MCF 10A (cell line): ENCODE measurements at places on chromosomes 5 and 9. TPM values are rescaled to one million over a fixed set of nuclear protein-coding genes. Genes with fewer than 3 reads are reported as not detected.

The PRPF4 gene
- total RNA-seq: 35.6 and 37.3 TPM in 2 replicates

The PITX1 gene
- total RNA-seq: 37.1 and 42.9 TPM in 2 replicates

The RNF180 gene
- total RNA-seq: 6.0 and 7.4 TPM in 2 replicates

The CARD9 gene
- total RNA-seq: 0.33 and 0.69 TPM in 2 replicates

The TPRN gene
- total RNA-seq: 12.6 and 13.4 TPM in 2 replicates

The FST gene
- 6.2 and 7.3 TPM in 2 replicates for total RNA-seq

The ZNF462 gene
- 45.7 and 47.2 TPM in 2 replicates for total RNA-seq

The NDUFS4 gene
- 136 and 186 TPM in 2 replicates for total RNA-seq

The KIF4B gene
- total RNA-seq: not detected in 2 replicates

The GLE1 gene
- total RNA-seq: 34.1 TPM in 2 replicates

The GGTA1 gene
- total RNA-seq: not detected in 2 replicates

The ANXA2R gene
- total RNA-seq: 0.98 and 1.3 TPM in 2 replicates

The GBGT1 gene
- total RNA-seq: not detected in 2 replicates

The CARTPT gene
- not detected in 2 replicates for total RNA-seq

The ATP6V0E1 gene
- total RNA-seq: 171 and 243 TPM in 2 replicates

The MAMDC4 gene
- 11.8 and 14.1 TPM in 2 replicates for total RNA-seq

The ROR2 gene
- 0.10 and 0.84 TPM in 2 replicates for total RNA-seq

The PCDHB8 gene
- total RNA-seq: 0.34 TPM in 1 of 2 replicates, not detected in the other

The TSPAN17 gene
- 36.7 and 47.5 TPM in 2 replicates for total RNA-seq

The C9 gene
- not detected in 2 replicates for total RNA-seq

The TMC1 gene
- total RNA-seq: not detected in 2 replicates

The FBXO4 gene
- 18.4 and 20.2 TPM in 2 replicates for total RNA-seq

The OTULINL gene
- total RNA-seq: not detected in 2 replicates

The NKD2 gene
- 0.21 and 0.32 TPM in 2 replicates for total RNA-seq

The ABO gene
- total RNA-seq: not detected in 2 replicates

The CCL27 gene
- total RNA-seq: 0.49 TPM in 1 of 2 replicates, not detected in the other

The SPATA9 gene
- not detected in 2 replicates for total RNA-seq

The EGFLAM gene
- total RNA-seq: 9.3 and 11.5 TPM in 2 replicates

The PCDHB3 gene
- 0.42 and 0.49 TPM in 2 replicates for total RNA-seq

The LRRC70 gene
- total RNA-seq: 0.54 and 0.61 TPM in 2 replicates
